Cardiac septum (tissue), 1 donor: ENCODE measurements at places on chromosomes 7 and 10. TPM values are rescaled to one million over a fixed set of nuclear protein-coding genes. Genes with fewer than 3 reads are reported as not detected.

AKR1D1 gene
- total RNA-seq, result not detected

RADIL gene
- 2.5 TPM for total RNA-seq

CLRN3 gene
- not detected for total RNA-seq

TRIM50 gene
- total RNA-seq, result not detected

HABP2 gene
- not detected for total RNA-seq

AEBP1 gene
- total RNA-seq, result 93.1 TPM

TRIL gene
- 2.6 TPM for total RNA-seq

SPDYE8 gene
- total RNA-seq, result not detected

GPR85 gene
- total RNA-seq, result 4.6 TPM

PRF1 gene
- total RNA-seq, result 1.2 TPM

KLF14 gene
- not detected for total RNA-seq

KCNH2 gene
- 61.9 TPM for total RNA-seq

FAM20C gene
- 30.2 TPM for total RNA-seq

RELN gene
- 0.57 TPM for total RNA-seq

NODAL gene
- 0.38 TPM for total RNA-seq

PIP gene
- not detected for total RNA-seq

STK32C gene
- total RNA-seq, result 5.9 TPM

MOGAT3 gene
- not detected for total RNA-seq

FAS gene
- 5.1 TPM for total RNA-seq

CALHM2 gene
- 12.7 TPM for total RNA-seq

LIMK1 gene
- total RNA-seq, result 13.6 TPM

GRK5 gene
- 17.6 TPM for total RNA-seq

ATRNL1 gene
- total RNA-seq, result 25.8 TPM

GLRX3 gene
- total RNA-seq, result 67.5 TPM

DNAAF5 gene
- 22.1 TPM for total RNA-seq

RSPH10B2 gene
- total RNA-seq, result 0.19 TPM

HOGA1 gene
- total RNA-seq, result 20.4 TPM

FAM180A gene
- total RNA-seq, result 25.1 TPM

EPDR1 gene
- total RNA-seq, result 38.7 TPM

GPR37 gene
- total RNA-seq, result 0.13 TPM

GRM8 gene
- 0.30 TPM for total RNA-seq

RBP3 gene
- total RNA-seq, result not detected

TMEM236 gene
- 0.54 TPM for total RNA-seq

TAS2R4 gene
- total RNA-seq, result 0.54 TPM

ASB4 gene
- 1.2 TPM for total RNA-seq

FHIP2A gene
- 26.5 TPM for total RNA-seq

ADRB1 gene
- total RNA-seq, result 26.4 TPM

COBL gene
- 109 TPM for total RNA-seq
